AG10803 (cell line): ENCODE measurements at places on chromosomes 4 and X.
A peak's percentile ranks its signal among the peaks of the same experiment; 100 is the strongest.

DNA sequence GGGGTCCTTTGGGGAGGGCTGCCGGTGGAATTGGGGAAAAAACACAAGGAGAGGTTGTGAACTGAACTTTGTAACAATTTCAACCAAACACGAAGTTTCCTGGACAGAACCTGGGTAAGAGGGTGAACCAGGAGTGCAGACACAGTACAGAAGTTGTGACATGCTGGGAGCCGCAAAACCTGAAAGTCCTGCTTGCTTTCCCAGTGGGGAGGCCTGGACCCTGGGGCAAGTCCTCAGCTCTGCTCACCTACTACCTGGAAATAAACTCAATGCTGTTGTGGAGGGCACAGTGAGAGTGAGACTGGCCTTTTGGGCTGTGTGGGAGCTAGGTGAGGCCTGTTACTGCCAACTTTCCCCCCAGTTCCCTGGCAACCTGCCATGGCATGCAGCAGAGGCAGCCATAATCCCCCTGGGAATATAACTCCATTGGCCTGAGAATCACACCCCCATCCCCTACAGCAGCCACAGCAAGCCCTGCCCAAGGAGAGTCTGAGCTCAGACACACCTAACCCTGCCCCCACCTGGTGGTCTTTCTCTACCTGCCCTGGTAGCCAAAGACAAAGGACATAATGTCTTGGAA lies 162.8 kb downstream of the THOC2 start:
- no peak for DNase-seq

DNA sequence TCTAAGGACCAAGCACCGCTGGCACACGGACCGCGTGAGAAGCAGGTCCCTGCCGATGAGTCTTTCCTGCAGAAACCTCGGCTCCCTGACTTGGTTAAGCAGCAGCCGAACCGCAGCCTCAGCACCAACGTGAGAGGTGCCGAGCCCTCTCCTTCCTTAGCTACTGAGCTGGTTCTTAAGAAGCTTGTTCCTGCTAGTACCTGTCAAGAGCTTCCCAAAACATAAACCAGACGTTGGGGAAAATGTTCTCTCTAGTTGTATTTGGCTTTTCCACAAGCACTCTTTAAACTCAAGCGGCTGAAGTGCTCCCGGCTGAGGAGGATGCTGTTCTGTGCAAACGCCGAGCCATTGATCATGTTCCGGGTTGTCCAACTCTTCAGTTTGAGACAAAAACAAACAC lies 29.3 kb upstream of the TLR3 start:
- DNase-seq = no peak

DNA sequence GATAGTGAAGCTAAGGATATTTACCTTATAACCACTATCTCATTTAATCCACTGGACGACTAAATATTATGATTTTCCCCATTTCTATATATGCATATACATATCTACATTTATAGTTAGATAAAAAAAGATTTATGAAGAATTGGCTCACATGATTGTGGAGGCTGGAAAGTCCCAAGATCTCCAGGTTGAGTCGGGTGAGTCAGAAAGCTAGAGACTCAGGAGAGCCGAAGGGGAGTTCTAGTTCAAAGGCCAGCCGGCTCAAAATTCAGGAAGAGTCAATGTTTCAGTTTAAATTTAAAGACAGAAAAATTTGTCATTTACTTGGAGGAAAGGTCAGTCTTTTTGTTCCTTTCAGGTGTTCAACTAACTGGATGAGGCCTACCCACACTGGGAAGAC lies 158.2 kb upstream of the CPEB2 start:
- no peak for DNase-seq

GRCh38 chr4:14247767-14248166 lies 620.2 kb upstream of the BOD1L1 start:
- no peak for DNase-seq

GRCh38 chr4:143721317-143721716 lies 20.8 kb upstream of the FREM3 start:
- DNase-seq = no peak

GRCh38 chr4:142846108-142846728 lies at the start of gene INPP4B:
Gene INPP4B, minus strand, starts transcription at chr4:142846301.
- DNase-seq = peak; percentile 58
